ENCODE measurements at places on chromosomes 7 and 10.

- DNase-seq: no peak
Measured at GRCh38 chr7:65448816-65449504, 75.3 kb downstream of the ZNF92 start.

DNA sequence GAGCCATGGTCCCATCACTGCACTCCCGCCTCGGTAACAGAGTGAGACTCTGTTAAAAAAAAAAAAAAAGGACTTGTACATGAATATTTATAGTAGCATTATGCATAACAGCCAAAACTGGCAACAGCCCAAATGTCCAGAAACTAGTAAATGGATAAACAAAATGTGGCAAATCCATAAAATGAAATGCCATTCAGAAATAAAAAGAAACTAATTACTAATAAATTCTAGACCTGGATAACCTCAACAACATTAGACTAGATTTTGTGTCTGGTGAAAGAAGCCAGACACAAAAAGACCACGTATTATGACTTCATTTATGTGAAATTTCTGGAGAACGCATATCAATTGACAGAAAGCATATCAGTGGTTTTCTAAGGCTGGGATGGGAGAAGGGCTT lies 74.5 kb downstream of the HPSE2 start:
- DNase-seq: no peak

DNA sequence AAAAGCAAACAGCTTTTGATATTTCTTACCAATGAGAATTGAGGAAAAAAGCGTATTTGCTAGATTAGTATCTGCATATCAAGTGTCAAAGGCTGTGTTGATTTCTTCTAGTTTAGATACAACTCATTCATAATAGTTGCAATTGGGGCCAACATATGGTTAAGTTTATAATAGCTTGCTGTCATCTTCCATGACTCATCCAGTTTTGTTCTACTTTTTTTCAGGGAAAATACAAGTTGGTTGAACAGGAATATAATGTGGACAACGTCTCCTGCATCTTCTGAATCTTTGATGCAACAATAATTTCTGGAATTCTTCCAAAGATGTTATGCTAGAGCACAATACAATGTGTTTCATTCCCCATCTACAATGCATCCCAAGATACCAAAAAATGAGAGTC lies 182.0 kb downstream of the THSD7A start:
- no peak for DNase-seq

GRCh38 chr10:63633677-63634487 lies 112.7 kb downstream of the REEP3 start:
- DNase-seq: no peak

DNA sequence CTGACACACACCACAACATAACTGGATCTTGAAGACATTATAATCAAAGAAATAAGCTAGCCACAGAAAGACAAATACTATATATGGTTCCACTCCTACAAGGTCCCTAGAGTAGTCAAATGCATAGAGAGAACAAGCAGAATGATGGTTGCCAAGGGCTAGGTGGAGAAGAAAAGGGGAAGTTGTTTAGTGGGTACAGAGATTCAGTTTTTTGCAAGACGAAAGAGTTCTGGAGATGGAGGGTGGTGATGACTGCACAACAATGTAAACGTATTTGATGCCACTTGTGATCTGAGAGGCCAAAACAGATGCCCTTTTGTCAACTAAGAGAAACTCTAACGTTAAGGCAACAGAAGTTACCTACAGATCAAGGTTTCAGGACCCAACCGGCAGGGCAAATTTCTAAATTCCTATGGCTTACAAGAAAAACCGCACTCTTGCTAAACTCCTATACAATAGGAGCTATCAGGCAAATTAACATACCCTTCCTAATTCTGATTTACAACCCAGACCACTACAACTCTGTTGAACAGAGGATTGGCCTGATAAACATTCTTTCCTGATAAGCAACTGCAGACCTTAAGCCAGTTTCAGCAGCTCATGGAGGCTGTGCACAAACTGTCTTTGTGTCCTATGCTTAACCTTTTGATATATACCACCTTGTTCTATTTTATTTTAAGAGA lies 69.0 kb downstream of the FAM107B start:
- no peak for DNase-seq

- no peak for DNase-seq
Measured at GRCh38 chr10:71881647-71882355, 30.8 kb upstream of the PSAP start.

DNA sequence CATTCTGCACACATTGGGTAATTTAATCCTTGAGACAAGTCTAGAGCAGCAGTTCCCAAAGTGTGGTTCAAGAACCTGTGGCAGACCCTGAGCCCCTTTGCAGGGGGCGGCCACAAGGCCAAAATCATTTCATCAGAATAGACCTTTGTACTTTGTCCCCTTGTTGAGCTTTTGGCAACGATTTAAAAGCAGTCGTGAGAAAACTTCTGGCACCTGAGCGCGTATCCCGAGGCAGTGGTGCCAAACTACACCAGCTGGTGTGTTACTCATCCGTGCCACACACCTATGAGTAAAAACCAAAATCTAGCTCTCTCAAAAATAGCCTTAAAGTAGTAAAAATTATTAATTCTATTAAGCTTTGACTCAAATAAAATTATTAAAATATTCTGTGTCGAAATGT lies 306.8 kb downstream of the SDK1 start:
- no peak for DNase-seq

DNA sequence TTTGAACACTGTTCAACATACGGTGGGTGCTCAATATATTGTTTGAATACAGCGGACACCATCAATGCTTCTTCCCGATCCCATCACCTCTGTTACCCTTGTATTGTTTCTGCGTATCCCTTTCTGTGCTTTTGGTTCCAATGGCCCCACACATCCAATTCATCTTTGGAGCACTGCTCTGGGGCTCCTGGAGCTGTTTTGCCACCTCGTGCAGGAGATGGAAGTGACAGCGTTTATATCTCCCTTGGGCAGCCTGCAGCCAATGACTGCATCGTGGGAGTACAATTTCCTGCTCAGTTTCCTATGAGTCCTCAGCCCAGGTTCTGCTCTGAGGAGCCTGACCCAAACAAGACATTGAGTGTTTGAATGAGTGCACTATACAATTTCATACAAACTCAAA lies 50.2 kb upstream of the PIK3CG start:
- no peak for DNase-seq

- no peak for DNase-seq
Measured at GRCh38 chr7:135236727-135237126, 3.1 kb downstream of the STRA8 start.

DNA sequence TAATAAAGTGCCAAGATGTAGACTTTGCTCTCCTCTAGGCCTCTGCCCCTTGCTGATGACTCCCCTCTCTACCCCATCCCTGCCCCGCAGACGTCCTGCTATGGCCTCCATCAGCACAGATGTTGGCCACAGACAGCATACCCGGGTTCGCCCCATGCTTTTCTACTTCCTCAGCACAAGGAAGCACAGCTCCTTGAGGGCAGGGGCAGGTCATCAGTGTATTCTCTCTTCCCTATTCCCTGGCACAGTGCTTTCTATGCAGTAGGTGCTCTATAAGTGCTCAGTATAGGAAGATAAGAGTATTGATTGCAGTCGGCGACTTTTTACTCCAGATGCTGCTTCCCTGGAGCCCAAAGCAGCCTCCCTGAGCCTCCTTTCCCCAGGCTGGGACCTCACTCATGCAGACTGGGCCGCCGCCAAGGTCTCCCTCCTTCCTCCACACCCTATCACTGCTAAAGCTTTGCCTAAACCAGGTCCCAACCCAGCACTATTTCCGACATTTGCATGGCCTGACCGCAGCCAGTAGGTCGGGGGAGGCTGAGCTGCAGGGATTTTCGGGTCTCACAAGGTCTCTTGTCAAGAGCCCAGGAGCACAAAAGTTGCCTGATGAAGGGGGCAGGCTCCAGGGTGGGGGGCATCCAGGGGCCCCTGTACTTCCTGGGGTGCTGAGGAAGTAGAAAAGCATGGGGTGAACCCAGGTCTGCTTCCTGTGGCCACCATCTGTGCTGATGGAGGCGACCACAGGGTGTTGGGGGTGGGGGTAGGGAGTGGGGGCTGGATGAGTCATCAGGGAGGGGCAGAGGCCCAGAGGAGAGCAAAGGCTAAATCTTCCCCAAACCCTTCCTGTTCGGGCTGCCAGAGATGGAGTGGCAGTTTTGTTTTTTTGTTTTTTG lies 8.0 kb downstream of the CALHM3 start:
- DNase-seq: peak; percentile 66

GRCh38 chr7:76302347-76303201 lies at the start of gene HSPB1:
Gene HSPB1, plus strand, starts transcription at chr7:76302673. Its CDS starts 40 bp downstream, at chr7:76302713.
- DNase-seq: peak; percentile 97

GRCh38 chr10:26946102-26946811 lies 85.5 kb upstream of the ABI1 start:
- DNase-seq: no peak

GRCh38 chr10:130470973-130471372 lies 334.8 kb downstream of the GLRX3 start:
- no peak for DNase-seq

- no peak for DNase-seq
Measured at GRCh38 chr7:1567896-1568510, 1.8 kb downstream of the PSMG3 start.

- DNase-seq: no peak
Measured at GRCh38 chr10:132599732-132600131, 62.1 kb downstream of the INPP5A start.

GRCh38 chr10:125064681-125065492 lies 95.5 kb downstream of the CTBP2 start:
- DNase-seq: no peak

DNA sequence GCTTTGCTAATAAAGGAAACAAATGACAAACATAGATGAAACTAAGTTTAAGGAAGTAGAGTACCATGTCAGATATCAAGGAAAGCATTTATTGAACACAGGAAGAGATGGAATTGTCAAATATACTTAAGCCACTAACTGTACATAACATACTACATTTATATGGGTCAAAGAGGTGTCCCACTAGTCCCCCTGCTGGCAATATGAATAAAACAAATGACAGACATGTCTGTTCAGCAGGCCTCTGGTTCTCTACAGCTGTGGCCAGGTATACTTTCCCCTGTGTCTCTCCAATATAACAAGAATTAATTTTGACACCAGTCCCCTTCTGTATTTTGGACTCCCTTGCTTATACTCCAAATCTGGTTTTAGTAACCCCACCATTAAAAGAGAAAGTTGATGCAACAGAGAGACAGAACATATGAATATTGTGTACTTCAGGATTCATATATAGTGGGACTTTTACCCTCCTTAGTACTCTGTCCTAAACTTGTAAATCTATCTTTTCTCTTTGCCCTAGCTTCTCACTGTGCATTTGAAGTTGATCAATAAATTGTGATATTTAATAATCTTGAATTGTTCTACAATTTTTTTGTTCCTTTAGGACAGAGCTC lies 42.9 kb downstream of the CD36 start:
- DNase-seq: no peak

DNA sequence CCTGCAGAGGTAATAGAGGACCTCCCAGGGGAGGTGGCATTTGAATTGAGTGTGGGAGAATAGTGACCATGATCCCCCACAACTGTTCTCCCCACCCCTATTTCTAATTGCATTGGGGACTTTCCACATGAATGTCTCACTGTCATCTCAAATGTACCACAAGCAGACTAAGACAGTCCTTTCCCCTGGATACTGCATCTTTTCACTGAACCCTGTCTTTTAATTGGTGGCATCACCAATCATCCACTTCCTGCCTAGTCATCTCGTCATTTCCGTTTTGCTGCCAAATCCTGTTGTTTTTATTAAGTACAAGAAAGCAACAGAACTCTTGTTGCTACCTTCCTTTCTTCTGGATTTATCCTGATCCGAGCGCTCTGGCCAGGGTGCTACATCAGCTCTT lies 120.3 kb downstream of the NRP1 start:
- no peak for DNase-seq

- DNase-seq: no peak
Measured at GRCh38 chr7:26374647-26375373, 83.1 kb downstream of the SNX10 start.

DNA sequence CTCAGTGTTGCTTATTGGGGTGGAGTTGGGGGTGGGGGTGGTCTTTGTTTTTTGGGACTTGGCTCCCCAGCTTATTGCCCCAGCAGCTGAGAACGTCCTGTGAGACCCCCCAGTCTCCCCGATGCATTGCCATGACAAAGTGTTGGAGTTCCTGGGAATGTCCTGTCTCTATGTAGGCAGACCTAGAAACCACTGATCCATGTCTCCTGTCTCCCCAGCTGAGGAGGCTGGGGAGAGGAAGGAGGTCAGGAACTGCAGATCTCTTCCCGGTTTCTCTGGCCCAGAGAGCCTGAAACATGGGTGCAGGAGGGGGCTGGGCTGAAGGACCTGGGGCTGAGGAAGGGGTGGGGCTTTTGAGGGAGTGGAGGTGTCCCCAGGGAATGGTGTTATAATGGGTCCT lies 80.2 kb upstream of the GTF2IRD1 start:
- DNase-seq: no peak

- no peak for DNase-seq
Measured at GRCh38 chr10:100810835-100811116, 65.4 kb downstream of the PAX2 start.

DNA sequence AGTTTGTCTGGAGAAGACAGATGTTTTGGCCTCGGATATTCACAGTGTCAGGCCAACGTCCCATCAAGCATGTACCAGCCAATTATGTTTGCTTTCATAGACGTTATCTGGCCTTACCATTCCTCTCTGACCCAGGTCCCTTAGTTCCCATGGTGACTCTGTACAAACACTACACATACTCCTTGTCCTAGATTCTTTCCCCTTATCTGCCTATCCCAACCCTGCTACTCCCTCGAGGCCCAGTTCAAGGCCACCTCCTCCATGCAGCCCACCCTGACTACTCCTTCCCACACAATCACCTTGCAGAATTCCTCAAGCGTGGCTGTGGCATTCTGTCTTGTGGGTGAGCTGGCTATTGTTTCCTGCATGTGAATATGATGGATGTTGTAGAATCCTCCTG lies 155.2 kb downstream of the PRKAG2 start:
- no peak for DNase-seq

GRCh38 chr7:122262246-122262645 lies 42.3 kb downstream of the FEZF1 start:
- no peak for DNase-seq

DNA sequence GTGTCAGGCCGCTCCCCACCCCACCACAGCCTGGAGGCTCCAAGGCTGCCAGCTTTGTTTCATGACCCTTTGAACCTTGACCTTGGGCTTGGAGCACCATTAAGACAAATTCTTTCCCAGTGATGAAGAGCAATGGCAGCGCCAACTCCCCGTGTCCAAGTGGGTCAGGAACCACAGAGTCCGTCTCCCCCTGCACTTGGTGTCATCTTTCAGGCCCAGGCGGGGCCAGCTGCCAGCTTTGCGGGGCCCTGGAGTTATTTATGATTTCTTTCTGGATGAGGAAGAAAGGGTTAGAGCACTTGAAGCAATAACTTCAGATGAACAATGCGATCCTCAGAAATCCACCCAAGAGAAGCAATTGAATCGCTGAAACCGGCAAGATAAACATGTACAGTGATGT lies 110.8 kb downstream of the MYL10 start:
- no peak for DNase-seq

DNA sequence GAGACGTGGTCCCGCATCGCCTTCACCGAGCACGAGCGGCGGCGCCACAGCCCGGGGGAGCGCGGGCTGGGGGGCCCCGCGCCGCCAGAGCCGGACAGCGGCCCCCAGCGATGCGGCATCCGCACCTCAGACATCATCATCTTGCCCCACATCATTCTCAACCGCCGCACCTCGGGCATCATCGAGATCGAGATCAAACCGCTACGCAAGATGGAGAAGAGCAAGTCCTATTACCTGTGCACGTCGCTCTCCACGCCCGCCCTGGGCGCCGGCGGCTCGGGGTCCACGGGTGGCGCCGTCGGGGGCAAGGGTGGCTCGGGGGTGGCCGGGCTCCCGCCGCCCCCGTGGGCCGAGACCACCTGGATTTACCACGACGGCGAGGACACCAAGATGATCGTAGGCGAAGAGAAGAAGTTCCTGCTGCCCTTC lies 737 bp downstream of the CNNM2 start:
- DNase-seq: no peak

- no peak for DNase-seq
Measured at GRCh38 chr10:4481192-4481591, 344.8 kb upstream of the AKR1E2 start.
